ENCODE measurements at places on chromosomes 16 and 17.
A peak's percentile ranks its signal among the peaks of the same experiment; 100 is the strongest.

GRCh38 chr17:49571283-49571682 lies 4.4 kb upstream of the NXPH3 start:
- DNase-seq = no peak

- no peak for DNase-seq
Measured at GRCh38 chr17:81288715-81289114, 6.4 kb downstream of the SLC38A10 start.

DNA sequence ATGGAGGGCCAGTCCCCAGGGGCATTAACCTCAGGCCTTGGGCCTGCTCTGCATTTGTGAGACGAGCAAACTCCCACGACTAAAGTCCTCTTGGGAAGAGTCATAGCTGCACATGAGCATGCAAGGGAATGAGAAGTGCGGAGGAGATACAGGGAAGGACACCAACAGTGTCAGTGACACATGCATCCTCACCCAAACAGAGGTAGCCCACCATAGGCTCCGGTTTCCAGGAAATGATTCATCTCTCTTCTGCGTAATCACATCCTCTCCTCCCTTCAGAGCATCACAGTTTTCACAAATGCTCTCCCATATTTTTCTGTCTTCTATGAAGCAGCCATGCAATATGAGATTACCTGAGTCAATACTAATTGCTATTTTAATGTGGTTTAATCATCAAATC lies 725.7 kb upstream of the GOT2 start:
- no peak for DNase-seq

DNA sequence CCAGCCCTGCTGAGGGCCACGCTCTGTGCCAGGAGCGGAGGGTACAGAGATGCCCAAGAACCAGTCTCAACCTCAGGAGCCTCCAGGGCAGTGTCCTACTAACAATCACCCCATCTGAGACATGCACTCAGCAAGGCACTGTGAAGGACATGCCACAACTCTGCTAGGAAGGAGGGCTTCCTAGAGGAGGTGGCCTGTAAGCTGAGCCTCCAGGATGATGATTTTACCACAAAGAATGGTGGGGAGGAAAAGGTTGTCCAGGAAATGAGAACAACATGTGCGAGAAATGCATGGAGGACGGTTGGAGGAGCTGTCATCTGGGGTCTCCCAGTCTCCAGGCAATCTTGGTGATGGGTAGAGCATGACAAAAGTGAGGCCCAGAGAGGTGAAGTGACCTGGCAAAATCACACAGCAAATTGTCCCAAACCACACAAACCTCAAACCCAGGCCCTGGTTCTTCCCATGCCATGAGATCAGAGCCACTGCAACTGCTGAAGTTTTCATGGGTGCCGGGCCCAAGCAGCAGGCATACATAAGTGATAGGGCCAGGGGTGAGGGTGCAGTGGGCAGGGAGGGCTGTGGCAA lies 30.5 kb downstream of the CNGB1 start:
- no peak for DNase-seq

DNA sequence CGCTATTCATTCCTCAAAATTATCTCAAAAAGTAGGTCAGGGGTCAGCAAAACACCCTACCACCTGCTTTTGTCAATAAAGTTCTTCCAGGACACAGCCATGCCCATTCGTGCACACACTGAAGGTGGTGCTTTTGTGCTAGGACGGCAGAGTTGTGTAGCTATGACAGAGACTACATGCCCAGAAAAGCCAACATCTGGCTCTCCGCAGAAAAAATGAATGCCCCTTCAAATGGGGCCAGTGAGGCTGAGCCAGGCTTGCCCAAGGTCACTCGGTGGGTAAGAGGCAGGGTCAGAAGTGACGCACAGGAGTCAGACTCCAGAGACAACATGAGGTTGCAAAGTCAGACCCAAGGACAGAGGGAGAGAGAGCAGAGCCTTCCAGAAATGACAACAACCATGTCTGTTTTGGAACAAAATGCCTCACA lies 200.1 kb downstream of the XYLT1 start:
- DNase-seq = no peak

GRCh38 chr16:52727849-52728248 lies 180.9 kb upstream of the TOX3 start:
- no peak for DNase-seq

DNA sequence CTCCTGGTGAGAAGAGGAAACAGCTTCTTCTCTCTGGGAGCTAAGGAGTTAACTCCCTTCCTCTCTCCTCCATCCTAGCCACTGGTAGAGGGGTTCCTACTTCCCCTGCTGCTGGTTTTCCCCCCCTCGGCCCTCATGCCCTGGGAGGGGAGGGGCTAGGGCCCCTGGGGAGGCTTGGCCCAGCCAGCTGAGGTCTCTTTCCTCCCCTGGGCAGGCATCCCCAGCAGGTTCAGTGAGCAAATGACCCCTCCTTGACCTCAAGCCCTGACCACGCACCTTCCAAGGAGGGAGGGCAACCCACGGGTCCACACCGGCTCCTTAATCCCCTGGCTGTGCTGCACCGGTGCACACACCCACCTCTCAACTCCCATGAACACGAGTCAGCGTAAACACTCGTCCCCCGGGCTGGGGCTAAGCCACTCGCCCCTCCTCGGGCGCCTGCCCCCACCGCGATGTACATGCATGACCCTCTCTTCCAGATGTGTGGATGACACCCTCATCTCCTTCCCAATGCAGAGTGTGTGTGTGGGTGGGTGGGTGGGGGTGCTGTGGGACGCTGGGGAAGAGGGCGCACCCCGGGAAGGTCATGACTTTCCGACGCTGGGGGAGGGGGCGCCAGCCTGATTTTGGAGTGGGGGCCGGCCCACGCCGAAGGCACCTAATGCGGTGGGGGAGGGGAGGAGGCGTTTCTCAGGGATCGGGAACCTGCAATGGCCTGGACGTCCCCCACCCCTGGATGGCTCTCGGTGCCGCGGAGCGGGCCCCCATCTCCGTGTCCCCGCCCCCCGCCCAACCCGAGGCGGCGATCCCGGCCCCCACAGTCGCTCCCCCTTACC lies 33.7 kb downstream of the SRCIN1 start:
- DNase-seq = no peak

DNA sequence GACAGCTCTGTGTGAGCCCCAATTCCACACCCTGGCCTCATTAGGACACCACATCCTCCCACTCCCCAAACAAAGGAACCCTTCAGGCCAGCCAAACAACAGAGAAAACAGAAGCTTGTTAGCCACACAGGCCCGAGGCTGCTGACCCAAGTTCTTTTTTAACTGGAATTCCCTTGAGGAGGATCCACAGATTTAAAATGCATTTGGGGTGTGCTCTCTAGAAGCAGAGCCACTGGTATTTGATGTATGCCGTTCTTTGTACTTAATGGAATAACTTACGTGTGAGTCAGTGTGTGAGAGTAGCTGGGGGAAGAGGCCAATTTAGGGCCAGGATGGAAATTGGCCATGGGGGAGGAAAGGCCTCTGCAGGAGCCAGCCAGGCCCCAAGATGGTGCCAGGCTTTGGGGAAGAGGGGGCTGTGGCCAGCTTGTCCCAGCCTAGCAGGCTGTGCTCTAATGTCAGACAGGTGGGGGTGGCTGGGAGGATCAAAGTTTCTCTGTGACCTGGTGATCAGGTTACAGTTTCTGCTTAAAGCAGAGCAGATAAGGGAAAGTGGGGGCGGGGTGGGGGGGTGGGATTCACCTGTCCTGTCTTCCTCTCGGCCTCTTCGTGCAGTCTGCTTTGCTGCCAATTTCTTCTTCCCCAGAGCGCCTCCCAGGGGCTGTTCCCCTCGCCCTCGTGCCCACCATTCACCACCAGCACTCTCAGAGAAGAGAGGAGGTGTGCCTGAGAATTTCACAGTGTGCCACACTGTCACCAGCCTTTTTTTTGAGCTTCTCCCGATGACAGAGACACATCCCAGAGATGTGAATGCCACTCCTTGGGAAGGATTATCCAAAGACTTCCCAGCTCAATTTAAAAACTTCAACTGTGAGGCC lies 50.8 kb downstream of the TOM1L2 start:
- no peak for DNase-seq

DNA sequence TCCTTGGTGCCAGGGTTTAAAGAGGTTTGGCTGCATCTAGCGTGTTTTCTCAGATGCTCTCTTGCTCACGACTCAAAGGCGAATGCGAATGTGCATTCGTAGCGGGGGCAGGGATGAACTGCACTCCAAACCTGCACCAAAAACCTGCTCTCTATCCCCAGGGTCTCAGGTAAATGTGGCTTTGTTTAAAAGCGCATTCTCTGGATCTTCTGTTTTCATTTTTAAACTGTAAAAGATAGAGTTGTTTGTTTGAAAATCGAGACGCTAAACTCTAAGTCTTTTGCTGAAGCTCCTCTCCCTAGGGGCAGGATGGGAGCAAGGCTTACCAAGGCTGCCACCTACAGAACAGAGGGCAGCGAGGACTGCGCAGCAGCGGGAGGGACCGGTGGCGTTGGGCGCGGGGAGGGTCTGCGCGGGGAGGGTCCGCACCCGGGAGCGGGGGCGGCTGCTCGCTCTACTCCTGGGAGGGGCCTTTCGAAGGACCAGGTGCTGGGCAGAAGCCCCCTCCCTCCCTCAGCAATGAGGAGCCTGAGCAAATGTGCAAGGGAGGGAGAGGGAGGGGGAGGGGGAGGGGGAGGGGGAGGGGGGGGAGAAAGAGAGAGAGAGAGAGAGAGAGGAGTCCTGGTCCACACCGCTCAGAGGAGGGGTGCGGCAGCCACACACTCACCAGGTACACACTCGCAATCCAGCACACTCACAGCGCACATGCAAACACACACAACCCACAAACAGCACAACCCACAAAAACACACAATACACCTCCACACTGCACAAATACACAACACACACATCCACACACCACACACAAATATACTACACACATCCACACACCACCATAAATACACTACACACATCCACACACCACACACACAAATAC lies 142.8 kb downstream of the GRIN2A start:
- peak; percentile 10 for DNase-seq

- no peak for DNase-seq
Measured at GRCh38 chr17:5788266-5788900, 204.1 kb upstream of the NLRP1 start.

DNA sequence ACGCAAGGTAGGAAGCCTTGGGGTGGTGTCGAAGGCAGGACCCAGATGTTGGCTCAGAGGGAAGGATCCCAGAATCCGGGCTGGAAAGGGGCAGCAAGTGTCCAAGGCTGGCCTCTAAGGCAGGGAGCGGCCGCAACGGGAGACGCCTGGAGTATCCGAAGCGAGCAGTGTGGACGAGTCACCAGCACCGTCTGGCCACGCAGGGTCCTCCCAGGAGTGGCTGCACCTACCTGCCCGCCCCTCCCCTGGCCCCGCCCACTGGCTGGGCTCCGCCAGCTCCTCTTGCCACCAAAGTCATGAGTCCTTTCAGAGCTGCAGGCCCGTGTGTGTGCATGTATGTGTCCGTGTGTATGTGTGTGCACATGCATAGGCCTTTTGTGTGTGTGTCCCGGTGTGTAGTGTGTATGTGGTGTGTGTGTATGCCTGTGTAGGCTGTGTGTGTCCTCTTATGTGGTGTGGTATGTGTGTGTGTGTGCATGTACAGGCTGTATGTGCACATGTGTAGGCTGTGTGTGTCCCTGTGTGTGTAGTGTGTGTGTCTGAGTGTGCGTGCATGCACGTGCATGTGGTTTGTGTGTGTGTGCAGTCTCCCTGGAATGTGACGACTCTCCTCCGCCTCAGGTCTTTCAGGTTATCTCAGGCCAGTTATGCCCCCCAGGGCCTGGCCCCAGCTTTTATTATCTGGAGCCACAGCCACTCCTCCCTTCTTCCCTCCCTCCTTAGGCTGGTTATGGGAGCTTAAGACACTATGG lies at the start of gene PRSS8:
TSS of gene PRSS8 (minus strand) at position 193 of the 752 bp plus-strand sequence. CDS start 229 bp downstream, outside the sequence.
- peak; percentile 29 for DNase-seq

- no peak for DNase-seq
Measured at GRCh38 chr16:61887903-61888302, 148.3 kb downstream of the CDH8 start.

GRCh38 chr17:48113201-48113676 lies 5.7 kb downstream of the SNX11 start:
- no peak for DNase-seq

DNA sequence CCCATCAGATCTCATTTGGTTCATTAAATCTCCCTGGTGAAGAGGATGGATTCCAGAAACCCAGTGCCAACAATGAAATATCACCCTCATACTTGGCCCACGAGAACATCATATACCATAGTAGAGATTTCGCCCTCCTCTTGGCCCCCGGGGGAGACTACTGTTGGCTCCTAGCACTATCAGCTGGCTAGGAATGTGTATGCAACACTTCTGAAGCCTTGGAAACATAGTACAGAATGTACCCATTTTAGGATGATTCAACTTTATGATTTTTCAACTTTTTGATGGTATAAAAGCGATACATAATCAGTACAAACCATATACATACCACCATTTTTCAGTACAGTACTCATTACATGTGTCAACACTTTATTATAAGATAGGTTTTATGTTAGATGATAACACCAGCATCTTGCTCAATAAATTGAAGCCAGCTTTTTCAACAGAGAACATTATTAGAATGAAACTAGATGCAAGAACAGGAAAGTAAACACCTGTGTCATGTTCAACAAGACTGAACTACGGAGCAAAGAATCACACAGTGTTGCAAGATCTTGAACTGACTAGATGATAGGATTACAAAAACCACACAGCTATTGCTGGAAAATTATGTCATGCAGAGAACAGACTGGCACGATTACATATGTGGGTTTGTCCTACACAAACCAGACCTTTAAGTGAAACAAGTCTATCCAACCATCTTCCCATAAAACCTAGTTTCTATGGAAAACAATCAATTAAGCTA lies 17.2 kb downstream of the RSL1D1 start:
- no peak for DNase-seq

- DNase-seq = no peak
Measured at GRCh38 chr17:27664606-27664965, 33.6 kb downstream of the LGALS9 start.

DNA sequence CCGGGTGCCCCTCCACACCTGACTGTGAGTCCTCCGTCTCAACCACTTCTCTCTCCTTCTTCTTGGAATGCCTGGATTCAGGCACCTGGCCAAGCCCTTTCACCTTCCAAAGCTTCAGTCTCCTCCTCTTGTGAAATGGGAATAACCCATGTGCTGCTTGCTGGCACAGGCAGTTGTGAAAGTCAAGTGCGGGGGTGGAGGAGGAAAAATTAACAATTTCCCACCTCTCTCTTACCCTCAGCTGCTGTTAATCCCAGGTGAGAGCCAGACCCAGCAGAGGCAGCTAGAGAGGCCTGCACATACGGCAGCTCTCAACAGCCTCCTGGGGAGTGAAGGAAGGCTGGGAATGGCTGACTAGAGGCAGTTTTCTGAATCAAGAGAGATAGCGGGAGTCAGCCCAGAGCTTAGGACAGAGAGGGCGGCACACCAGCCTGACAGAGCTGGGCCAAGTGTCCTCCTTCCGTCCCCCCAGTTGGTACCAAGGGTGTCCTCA lies 77.9 kb upstream of the LGALS9 start:
- no peak for DNase-seq

- no peak for DNase-seq
Measured at GRCh38 chr17:57135026-57135788, 50.2 kb downstream of the AKAP1 start.

GRCh38 chr16:50247123-50247905 lies 19.0 kb upstream of the ADCY7 start:
- no peak for DNase-seq

Measured in NCI-H1436 (cell line).